ENCODE measurements at places on chromosomes 7 and 10. TPM values are rescaled to one million over a fixed set of nuclear protein-coding genes. Genes with fewer than 3 reads are reported as not detected.
A peak's percentile ranks its signal among the peaks of the same experiment; 100 is the strongest.

LHFPL3 gene
- total RNA-seq = not detected

GRCh38 chr7:136039577-136040345 is 62.6 kb upstream of the MTPN start:
- H3K27me3 ChIP-seq = no peaks in the 10 kb centered on the region
- no peak overlapping the region for H3K4me3 ChIP-seq
- H3K4me1 ChIP-seq = no peaks in the 10 kb centered on the region

DNA sequence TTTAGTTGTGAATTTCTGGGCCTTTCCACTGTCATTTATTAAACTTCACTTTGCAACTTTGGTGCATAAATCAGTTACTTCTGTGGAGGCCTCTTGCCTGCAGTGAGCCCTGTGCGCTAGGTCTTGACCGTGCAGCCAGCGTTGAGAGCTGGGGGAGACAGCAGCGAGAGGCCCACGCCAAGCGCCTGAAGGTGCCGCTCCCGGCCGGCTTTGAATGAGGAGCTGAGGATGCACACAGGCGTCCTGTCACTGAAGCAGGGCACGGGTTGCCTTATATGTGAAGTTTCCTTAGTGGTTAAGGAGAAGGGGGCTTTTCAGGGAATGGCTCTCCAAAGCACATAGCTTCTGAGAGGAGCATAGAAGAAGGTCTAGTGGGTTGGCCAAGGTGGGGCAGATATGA is 70.9 kb upstream of the CCNY start:
- no peak for DNase-seq
- no peak overlapping the region for H3K27ac ChIP-seq
- no peak overlapping the region for H3K4me3 ChIP-seq
- H3K27me3 ChIP-seq = no peaks in the 10 kb centered on the region
- no peaks in the 10 kb centered on the region for H3K36me3 ChIP-seq
- peaks cover 3% of the 10 kb centered on the region for H3K4me1 ChIP-seq

AMZ1 gene
- total RNA-seq = 0.90 TPM

- DNase-seq = no peak
- no peak overlapping the region for H3K4me3 ChIP-seq
- H3K4me1 ChIP-seq = no peaks in the 10 kb centered on the region
- H3K36me3 ChIP-seq = no peaks in the 10 kb centered on the region
Observed at GRCh38 chr10:48626447-48626846, 21.6 kb upstream of the ARHGAP22 start.

CAMK2G gene
- total RNA-seq = 30.4 TPM

DNA sequence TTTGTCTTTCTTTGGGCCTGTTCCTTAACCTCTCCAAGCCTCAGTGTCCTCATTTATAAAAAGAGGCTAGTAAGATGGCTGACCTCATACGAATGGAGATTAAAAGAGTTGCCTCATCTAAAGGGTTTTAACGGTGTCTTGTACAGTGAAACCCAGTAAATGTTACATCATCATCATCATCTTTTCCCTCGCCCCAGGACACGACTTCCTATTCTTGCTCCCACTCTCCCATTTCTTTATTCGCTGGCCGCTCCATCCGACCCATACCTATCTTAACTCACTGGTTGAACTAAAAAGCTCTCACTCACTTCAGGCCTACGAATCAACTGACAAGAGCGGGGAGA is 554 bp downstream of the FRA10AC1 start:
- no peak overlapping the region for H3K4me3 ChIP-seq
- peaks cover 18% of the 10 kb centered on the region for H3K36me3 ChIP-seq
- no peaks in the 10 kb centered on the region for H3K27me3 ChIP-seq
- no peak for DNase-seq
- peak overlapping the region; percentile 55 for H3K27ac ChIP-seq
- no peaks in the 10 kb centered on the region for H3K4me1 ChIP-seq

KEL gene
- total RNA-seq = 0.72 TPM

DNA sequence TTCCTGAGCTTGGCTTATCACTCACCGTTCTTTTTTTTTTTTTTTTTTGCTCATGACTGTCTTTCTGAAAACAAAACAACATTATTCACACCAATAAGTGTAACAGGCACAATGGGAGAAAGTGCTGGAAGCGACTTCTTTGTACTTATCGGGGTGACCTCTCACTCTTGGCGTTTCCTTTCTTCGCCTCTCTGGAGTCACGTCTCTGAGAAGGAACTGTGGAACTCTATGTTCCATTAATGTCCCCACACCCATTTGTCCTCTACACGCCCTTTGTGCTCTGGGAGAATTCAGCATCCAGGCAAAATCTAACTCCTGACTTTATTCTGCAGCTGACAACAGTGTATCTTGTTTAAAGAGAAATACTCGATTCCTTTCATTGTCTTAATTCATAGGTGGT is 70.8 kb upstream of the FAM204A start:
- no peaks in the 10 kb centered on the region for H3K4me1 ChIP-seq
- no peak overlapping the region for H3K4me3 ChIP-seq
- H3K36me3 ChIP-seq = no peaks in the 10 kb centered on the region
- no peaks in the 10 kb centered on the region for H3K27me3 ChIP-seq

- H3K27ac ChIP-seq = no peak overlapping the region
- no peaks in the 10 kb centered on the region for H3K36me3 ChIP-seq
- no peaks in the 10 kb centered on the region for H3K4me1 ChIP-seq
- no peak overlapping the region for H3K4me3 ChIP-seq
- H3K27me3 ChIP-seq = no peaks in the 10 kb centered on the region
Observed at GRCh38 chr7:112596260-112596659, 115.5 kb downstream of the LSMEM1 start.

DNA sequence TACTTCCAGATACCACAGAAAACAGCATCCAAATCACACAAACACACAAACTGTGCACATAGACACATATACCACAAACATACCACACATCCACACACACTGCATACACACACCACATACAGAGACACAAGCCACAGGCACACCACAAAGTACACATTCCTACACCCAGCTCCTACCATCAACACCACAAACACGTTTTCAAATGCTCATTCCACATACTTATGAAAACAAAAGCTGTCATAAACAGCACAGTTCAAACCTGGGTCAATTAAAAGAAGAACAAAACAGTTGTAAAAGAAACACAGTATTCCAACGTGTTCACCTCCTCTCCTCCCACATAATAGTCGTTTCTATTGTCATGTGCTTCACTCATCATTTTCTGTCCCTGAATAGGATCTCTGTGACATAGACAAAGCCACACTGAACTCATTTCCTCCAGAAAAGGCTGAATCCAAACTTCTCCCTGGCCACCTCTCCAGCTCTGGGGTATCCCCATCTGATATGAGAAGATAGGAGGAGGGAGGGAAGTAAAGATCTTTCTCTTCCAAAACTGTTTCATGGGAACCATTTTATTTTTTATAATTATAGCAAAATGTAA is 89.2 kb downstream of the CXCL12 start:
- no peak for DNase-seq
- no peaks in the 10 kb centered on the region for H3K36me3 ChIP-seq
- no peaks in the 10 kb centered on the region for H3K27me3 ChIP-seq
- H3K4me1 ChIP-seq = peaks cover 12% of the 10 kb centered on the region
- no peak overlapping the region for H3K27ac ChIP-seq

DEPP1 gene
- total RNA-seq = 1.7 TPM

- H3K4me1 ChIP-seq = no peaks in the 10 kb centered on the region
- H3K27ac ChIP-seq = no peak overlapping the region
- H3K36me3 ChIP-seq = no peaks in the 10 kb centered on the region
- H3K4me3 ChIP-seq = no peak overlapping the region
- DNase-seq = no peak
Observed at GRCh38 chr10:51348622-51349021, 274.3 kb downstream of the PRKG1 start.

DNA sequence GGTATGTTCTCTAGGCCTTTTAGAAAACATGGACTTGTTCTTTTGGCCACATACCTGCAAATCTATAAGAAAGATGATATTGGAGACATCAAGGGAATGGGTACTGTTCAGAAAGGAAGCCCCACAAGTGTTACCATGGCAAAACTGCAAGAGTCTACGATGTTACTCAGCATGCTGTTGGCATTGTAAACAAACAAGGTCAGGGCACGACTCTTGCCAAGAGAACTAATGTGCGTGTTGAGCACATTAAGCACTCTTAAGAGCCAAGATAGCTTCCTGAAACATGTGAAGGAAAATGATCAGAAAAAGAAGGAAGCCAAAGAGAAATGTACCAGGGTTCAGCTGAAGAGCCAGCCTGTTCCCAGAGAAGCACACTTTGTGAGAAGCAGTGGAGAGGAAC is 37.1 kb downstream of the SDK1 start:
- H3K27ac ChIP-seq = no peak overlapping the region
- H3K4me1 ChIP-seq = no peaks in the 10 kb centered on the region
- no peak overlapping the region for H3K4me3 ChIP-seq
- H3K36me3 ChIP-seq = no peaks in the 10 kb centered on the region
- H3K27me3 ChIP-seq = no peaks in the 10 kb centered on the region

DNA sequence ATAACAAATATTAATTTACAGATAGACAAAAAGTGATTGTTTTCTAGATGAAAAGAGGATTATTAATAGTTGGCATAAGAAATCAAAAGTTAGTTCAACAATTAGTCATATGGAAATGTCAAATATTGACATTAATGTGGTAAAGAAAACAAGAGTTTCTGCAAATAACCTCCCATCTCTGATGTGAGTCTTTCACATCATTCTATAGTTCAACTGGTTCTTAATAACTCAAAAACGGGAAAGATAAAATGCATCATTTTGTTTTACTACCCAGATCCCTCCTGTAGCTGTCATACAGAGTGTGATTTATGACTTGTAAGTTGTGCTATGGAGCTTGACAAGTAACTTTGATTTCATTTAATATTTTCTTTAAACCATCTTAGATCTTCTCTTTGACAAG is 594.8 kb downstream of the ZWINT start:
- H3K36me3 ChIP-seq = no peaks in the 10 kb centered on the region
- no peak overlapping the region for H3K4me3 ChIP-seq
- H3K4me1 ChIP-seq = no peaks in the 10 kb centered on the region
- H3K27me3 ChIP-seq = no peaks in the 10 kb centered on the region

GRCh38 chr10:13195016-13195415 is 33.7 kb downstream of the MCM10 start:
- no peaks in the 10 kb centered on the region for H3K27me3 ChIP-seq
- peaks cover 60% of the 10 kb centered on the region for H3K36me3 ChIP-seq
- no peak overlapping the region for H3K27ac ChIP-seq
- no peak overlapping the region for H3K4me3 ChIP-seq
- no peak for DNase-seq
- H3K4me1 ChIP-seq = no peaks in the 10 kb centered on the region

DNA sequence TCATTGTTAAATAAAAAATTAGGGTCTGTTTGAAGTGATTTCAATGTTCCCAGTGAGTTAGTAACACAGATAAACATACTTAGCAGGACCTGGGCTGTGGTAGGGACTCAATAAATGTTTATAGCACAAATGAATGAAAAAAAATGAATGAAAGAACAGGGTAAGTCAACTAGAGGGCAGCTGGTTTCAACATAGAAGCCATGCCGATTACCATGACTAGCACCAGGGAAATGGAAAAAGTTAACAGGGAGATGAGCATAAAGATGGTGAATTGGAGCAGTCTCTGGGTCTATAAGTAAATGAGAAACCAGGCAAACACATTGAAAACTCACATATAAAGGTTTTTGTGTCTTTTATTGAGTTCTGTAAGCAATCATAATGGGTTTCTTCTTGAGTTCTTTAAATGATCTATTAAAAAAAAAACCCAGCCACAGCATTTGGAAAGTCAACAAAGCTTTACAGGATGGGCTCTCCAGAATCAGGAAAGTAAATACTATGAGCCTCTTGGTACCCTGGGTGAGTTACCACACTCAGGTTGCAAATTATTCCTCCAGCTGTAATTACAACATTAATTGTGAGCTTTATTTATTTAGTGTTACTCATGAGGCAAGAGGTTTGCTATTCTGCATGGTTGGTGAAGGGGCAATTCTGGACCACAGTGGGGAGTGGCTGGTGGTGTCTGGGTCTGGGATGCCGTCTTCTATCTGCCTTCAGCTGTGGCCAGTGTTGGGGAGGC is 46.1 kb upstream of the MTPN start:
- H3K4me1 ChIP-seq = no peaks in the 10 kb centered on the region
- H3K36me3 ChIP-seq = no peaks in the 10 kb centered on the region

CXCL12 gene
- 28.3 TPM for total RNA-seq

GRCh38 chr7:148747274-148747673 is 48.6 kb downstream of the CUL1 start:
- peak; percentile 92 for DNase-seq
- peaks cover 4% of the 10 kb centered on the region for H3K4me1 ChIP-seq
- H3K27me3 ChIP-seq = no peaks in the 10 kb centered on the region

GPR37 gene
- 1.6 TPM for total RNA-seq

LRRC18 gene
- total RNA-seq = not detected

CPA4 gene
- total RNA-seq = not detected

AKR1C8 gene
- total RNA-seq = not detected

- no peaks in the 10 kb centered on the region for H3K36me3 ChIP-seq
- DNase-seq = no peak
- no peak overlapping the region for H3K4me3 ChIP-seq
- H3K4me1 ChIP-seq = no peaks in the 10 kb centered on the region
Observed at GRCh38 chr7:80311313-80311712, 176.7 kb downstream of the GNAI1 start.

GRCh38 chr7:80150611-80151273 is 16.1 kb downstream of the GNAI1 start:
- no peak overlapping the region for H3K4me3 ChIP-seq
- H3K27me3 ChIP-seq = no peaks in the 10 kb centered on the region
- no peak overlapping the region for H3K27ac ChIP-seq

HOXA11 gene
- total RNA-seq = not detected

- H3K36me3 ChIP-seq = no peaks in the 10 kb centered on the region
- DNase-seq = peak; percentile 43
- no peaks in the 10 kb centered on the region for H3K27me3 ChIP-seq
Observed at GRCh38 chr10:15439341-15439842, 68.3 kb upstream of the FAM171A1 start.

DNA sequence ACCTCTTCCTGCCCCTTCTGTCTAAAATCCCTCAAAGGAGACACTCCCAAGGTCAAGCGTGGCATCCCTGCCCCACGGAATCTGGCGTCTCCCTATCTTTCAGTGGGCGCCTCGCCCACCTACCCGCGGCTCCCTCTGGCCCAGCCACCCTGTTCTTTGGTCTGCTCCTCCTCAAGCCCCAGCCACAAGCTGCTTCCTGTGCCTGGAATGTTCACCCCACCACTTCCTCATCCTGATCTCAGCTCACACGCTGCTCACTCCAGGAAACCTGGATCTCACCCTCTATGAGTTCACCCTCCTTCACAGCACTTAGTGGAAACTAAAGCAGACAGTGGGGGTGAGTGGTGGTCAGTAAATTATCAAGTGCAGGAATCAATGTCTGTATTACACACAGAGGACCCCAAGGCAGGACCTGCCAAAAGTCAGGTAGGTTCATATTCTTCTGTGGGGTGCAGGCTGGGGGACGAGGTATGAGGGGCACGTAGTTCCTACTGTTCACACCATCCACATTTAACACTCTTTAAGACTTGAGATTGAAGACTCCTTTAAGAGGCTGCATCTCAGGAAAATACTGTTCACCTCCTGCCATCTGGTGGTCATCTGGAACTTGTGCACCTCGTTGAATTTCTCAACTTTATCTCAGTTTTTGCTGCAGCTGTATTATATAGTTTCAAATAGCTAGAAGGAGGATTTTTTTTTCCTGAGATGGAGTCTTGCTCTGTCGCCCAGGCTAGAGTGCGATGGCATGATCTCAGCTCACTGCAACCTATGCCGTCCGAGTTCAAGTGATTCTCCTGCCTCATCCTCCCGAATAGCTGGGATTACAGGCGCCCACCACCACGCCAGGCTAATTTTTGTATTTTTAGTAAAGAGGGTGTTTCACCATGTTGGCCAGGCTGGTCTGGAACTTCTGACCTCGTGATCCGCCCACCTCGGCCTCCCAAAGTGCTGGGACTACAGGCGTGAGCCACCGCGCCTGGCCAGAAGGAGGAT is 166.6 kb downstream of the ARHGAP21 start:
- H3K27ac ChIP-seq = no peak overlapping the region
- DNase-seq = peak; percentile 45
- no peaks in the 10 kb centered on the region for H3K27me3 ChIP-seq
- H3K4me1 ChIP-seq = no peaks in the 10 kb centered on the region
- no peaks in the 10 kb centered on the region for H3K36me3 ChIP-seq

KIFBP gene
- total RNA-seq = 45.5 TPM

PLEKHS1 gene
- total RNA-seq = not detected

CPED1 gene
- 0.13 TPM for total RNA-seq
